H9 (cell line): ENCODE measurements at places on chromosomes 2 and 18.

GRCh38 chr18:6971823-6972478 is 145.6 kb downstream of the LAMA1 start:
- no peak for DNase-seq

DNA sequence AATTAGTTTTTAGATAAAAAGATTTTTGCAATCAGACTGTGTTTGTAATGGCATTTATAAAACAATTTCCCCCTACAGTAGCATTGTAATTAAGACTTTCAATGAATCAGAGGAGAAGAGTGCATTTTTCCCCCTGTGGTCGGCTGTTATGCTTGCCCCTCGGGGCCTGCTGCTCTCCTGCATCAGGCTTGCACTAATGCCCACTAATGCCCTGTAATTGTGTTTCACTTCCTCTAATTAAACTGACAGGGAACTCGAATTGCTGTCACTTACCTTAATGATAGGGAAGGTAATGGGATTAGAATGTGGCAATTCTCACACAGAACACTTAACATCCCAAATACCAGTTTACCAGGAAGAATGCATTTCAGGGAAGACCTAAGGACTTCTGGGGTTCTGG is 61.2 kb upstream of the LRRTM1 start:
- DNase-seq = no peak

- DNase-seq = no peak
Measured at GRCh38 chr2:17245906-17246305, 272.3 kb downstream of the RAD51AP2 start.

- no peak for DNase-seq
Measured at GRCh38 chr18:36284268-36284667, 13.2 kb upstream of the FHOD3 start.

DNA sequence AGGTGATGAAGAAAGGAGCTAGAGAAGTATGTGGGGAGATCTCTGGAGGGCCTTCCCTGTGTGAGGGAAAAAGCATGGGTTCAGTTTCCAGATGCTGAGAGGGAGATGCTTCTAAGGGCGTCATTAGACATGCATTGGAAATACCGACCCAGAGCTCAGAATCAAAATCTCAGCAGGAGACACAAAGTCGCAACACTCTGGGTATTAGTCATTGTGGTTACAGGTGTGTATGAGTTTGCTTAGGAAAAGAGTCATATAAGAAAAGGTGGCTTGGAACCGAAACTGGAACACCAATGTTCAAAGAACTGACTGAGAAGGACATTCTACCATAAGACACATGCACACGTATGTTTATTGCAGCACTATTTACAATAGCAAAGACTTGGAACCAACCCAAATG is 477.1 kb downstream of the FBXO15 start:
- no peak for DNase-seq

- no peak for DNase-seq
Measured at GRCh38 chr2:2739231-2739795, 408.2 kb upstream of the MYT1L start.

GRCh38 chr2:34949316-34949715 is 1350.2 kb upstream of the FAM98A start:
- no peak for DNase-seq

DNA sequence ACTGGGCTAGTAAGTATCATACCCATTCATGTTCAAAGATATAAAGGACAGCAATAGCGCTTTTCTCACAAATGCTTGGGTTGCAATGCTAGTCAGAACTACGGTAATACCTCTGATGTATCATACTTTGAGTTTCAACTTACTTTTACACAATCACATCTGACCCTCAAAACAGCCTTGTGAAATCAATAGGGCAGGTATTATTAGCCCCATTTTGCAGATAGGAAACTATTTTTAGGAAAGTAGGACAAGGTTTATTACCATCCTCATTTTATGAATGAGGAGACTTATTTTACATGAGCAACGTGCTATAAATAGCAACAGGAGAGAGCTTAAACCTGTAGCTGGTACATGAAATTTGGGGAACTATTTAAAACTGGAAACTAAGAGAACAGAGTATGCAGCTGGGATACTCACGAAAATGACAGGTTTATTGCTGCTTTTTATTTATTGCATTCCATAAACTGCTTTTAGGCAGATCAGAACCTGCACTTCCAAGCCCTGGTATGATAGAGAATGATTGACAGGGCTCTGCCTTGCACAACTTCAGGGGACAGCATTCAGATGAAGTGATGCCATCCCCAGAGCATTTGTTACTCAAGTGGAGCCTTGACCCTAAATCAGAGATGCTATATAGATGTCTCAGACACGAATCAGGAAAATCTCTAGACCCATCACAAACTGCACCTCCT is 42.4 kb upstream of the PPM1B start:
- no peak for DNase-seq

- no peak for DNase-seq
Measured at GRCh38 chr2:233940376-233941276, 23.5 kb downstream of the TRPM8 start.

GRCh38 chr18:36328916-36329315 is 31.4 kb downstream of the FHOD3 start:
- DNase-seq = no peak

GRCh38 chr2:42752314-42752713 is 11.6 kb downstream of the OXER1 start:
- DNase-seq = no peak

DNA sequence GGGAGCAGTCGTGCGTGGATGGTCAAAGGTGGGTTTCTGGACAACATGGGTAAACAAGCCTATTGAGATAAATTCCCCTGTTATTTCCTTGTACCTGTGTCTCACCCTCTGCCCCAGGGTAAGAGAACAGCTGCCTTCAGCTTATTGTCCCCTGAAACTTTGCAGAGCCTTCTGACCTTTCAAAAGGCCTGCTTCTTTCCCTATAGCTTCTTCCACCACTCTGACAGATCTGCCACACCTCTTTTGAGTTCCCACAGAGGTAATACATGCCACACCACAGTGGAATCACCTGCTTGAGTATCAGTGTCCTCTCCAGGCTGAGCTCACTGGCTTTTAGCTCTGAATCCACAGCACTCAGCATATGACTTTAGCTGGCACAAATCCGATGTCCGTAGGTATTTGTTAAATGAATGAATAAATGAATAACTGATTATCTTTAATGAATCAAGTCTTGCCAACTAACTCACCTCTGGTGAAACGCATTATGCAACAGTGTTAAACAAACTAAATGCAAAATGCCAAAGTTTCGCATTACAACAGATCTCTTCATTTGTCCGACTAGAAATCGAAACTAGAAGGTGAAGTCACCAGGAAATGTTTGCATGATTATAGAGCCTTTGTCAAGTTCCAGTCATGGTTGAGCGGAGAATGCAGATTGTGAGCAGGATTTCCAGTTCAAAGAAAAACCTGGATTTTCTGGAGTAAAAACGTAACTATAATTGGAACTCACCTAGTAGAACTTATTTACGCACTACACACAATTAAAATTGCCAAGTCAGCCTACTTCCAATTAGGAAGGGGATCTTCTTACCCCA is 16.4 kb downstream of the DYNAP start:
- peak; percentile 65 for DNase-seq

DNA sequence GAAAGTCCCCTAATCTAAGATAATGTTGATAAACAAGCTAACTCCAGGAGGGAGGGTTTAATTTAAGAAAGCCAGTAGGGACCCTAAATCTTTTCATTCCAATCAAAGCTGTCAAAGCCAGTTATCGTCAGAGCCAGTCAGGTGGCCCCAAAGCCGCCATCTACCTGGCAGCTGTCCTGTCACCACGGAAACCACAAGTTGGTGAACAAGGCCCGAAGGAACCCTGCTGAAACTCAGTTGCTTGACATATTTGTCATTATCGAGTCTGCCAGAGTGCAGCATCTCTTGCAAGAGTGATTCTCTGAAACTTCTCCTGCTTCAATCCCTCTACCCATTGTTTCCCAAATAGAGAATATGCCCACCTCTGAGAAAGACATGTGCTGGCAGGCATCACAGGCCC is 30.8 kb upstream of the POLE4 start:
- no peak for DNase-seq

DNA sequence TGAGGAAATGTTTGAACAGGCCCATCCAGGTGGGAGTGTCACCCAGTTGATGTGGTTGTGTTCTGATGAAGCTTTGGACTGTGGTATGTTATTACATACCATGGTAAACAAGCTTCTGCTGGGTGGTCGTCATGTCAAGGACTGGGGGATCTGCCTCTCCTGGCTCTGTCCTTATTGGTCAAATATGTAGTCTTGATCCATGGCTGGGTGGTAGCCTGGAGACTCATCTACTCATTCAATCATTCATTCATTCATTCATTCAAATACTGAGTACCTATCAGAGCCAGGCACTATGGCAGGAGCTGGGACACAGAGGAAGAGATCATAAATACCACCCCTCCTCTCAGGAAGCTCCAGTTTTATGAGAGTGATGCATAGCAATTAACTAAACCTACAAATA is 60.8 kb downstream of the TACR1 start:
- no peak for DNase-seq

- DNase-seq = peak; percentile 80
Measured at GRCh38 chr2:68837164-68837860, 33.9 kb downstream of the BMP10 start.

GRCh38 chr2:151664520-151664919 is 69.8 kb downstream of the NEB start:
- no peak for DNase-seq
